Endothelial cell (in vitro differentiated cells): ENCODE measurements at places on chromosomes 13 and 19.

GRCh38 chr19:11578258-11579142 is 1.1 kb upstream of the ACP5 start:
- DNase-seq = peak; percentile 25

GRCh38 chr13:25171170-25171516 is 945 bp downstream of the AMER2 start:
- DNase-seq = no peak

DNA sequence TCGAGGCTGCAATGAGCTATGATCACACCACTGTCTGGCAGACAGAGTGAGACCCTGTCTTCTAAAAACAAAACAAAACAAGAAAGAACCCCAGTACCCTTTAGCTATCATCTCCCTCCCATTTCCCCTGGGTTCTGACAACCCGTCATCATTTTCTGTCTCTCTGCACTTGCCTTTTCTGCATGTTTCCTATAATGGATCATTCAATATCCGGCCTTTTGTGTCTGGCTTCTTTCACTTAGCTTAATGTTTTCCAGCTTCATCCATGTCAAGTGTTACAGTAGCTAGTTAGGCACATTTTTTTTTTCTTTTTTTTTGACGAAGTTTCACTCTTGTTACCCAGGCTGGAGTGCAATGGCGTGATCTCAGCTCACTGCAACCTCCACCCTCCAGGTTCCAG is 16.5 kb downstream of the AP2S1 start:
- no peak for DNase-seq

DNA sequence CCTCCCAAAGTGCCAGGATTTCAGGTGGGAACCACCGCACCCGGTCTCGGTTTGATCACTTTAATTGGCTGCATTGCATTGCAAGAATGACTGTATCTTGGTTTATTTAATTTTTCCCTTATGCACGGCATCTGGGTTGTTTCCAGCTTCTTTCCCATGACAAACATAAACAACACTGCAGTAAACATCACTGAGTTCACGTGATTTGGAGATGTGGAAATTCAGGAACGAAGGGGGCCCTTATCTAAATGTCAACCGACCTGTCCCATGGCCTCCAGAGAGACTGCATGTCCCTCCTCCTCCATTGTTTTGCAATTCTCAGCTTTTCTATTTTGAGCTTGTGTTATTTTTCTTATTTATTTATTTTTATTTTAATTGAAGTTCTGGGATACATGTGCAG is 14.4 kb upstream of the SULT2B1 start:
- DNase-seq = no peak

- DNase-seq = no peak
Measured at GRCh38 chr13:31904941-31905824, 126.4 kb upstream of the FRY start.

DNA sequence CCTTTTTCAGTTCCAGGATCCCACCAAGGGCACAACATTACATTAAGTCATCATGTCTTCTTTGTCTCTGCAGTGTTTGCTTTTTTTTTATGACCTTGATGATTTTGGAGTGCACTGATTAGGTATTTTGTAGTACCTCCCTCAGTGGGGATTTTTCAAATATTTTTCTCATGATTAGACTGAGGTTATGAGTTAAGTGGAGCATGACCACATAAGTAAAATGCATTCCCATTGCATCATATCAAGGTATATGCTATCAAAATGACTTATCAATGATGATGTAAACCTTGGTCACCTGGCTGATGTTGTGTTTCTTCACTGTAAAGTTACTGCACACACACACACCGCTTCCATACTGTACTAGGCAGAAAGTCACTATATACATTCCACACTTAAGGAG is 96.7 kb upstream of the TRPC4 start:
- DNase-seq = no peak

DNA sequence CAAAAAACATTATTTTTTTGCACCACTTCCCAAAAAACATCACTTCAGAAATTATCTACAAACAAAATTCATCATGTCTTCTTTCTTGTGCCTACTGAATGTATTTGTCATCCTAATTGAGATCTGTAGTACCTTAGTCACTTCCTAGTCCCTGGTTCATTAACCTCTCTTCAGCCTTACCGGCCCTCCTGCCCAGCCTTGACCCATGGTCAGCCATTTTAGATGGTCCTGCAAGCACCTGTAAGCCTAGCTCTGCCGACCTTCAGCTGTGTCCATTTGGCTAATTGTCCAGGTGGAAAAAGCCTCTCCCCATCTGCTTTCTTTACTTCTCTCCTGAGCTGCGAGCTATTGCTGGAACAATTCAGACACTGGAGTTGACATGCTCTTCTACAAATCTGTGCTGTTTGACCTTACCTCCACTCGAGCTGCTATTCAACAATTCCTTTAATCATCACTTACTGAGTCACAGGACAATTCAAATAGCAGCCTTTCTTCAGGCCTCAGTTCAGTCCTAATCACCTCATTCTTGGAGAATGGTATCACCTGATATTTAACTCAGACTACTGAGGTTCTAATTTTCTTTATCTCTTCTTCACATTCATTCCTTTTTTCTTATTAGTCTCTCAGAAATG is 882.5 kb downstream of the PCDH9 start:
- DNase-seq = no peak

GRCh38 chr13:47420020-47420419 is 523.2 kb upstream of the HTR2A start:
- no peak for DNase-seq

- DNase-seq = no peak
Measured at GRCh38 chr19:40449506-40449905, 5.4 kb upstream of the SERTAD3 start.

DNA sequence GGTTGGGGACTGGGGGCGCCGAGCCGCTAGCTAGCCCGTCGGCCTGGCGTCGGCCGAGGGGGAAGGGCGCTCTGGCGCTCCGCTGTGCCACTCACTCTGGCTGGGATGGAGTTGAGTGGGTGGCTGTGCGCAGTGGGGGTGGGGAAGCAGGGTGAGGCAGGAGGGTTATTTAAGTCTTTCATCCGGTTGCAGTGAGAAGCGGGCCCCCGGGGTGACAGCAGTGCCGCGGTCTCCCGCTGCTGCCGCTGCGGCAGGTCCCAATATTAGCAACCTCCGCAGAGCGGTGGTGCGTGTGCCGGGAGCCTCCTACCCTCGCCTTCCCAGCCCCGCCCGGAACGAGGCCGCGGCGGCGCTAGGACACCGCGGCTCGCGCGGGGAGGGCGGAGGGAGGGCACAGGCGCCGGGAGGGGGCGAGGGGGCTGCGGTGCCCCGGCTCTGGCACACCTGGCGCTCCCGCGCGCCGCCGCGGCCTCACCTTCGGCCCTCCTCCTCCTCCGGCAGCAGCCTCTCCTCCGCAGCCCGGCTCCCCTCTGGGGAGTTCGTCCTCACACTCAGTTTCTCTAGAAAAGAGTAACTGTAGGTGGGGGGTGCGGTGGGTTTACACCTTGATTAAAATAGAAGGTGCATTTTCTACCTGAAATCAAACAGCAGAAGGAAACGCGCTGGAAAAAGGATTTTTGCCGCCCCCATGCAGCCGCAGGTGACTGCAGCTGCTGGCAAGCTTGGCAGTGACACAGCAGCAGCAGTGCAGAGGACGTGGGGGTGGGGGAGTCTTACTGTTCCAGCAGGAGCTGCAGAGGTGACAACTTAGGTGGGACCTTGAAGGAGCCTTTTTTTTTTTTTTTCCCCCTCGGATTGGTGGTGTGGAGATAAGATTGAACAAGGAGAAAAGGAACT is 4.5 kb downstream of the FGF9 start:
- DNase-seq = no peak

GRCh38 chr19:10286803-10287737 is at the start of gene ICAM4:
TSS of gene ICAM4 (plus strand) at chr19:10286955. CDS start at chr19:10287013, 58 bp downstream.
- DNase-seq = no peak

- peak; percentile 74 for DNase-seq
Measured at GRCh38 chr19:35869327-35870123, 1.2 kb downstream of the APLP1 start.

- DNase-seq = peak; percentile 10
Measured at GRCh38 chr13:46728777-46729176, 68.2 kb downstream of the ESD start.
